ENCODE measurements at places on chromosomes 16 and 17.

GRCh38 chr16:23826528-23827045, 9.2 kb upstream of the PRKCB start:
- DNase-seq: peak; percentile 20

- no peak for DNase-seq
Observed at GRCh38 chr17:36777118-36777517, 160.2 kb upstream of the LHX1 start.

GRCh38 chr16:52383119-52383518, 163.8 kb downstream of the TOX3 start:
- no peak for DNase-seq

DNA sequence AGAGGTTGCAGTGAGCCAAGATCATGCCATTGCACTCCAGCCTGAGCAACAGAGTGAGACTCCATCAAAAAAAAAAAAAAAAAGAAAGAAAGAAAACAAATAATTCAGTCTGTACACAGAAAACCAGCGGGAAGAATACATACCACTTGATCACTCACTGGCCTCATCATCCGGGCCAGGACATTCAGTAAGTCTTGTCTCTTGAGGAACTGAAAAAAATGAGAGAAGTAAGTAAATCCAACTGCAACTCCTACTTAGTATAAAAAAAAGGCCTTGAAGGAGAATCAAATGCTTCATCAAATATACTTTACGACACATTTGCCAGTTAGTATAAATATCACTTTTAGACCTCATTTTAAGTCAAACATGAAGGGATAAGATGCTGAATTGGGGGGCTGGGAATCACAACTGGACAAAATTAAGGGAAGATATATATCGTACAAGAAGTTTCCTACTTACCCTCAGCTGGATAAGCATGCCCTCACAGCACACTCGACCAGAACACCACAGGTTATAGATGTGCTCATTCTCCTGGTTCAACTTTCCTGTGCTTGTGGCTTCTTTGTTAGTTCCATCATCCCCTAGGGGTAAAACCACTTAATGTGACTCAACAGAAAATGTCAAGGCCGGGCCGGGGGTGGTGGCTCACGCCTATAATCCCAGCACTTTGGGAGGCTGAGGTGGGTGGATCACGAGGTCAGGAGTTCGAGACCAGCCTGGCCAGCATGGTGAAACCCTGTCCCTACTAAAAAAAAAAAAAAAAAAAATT, 12.4 kb downstream of the CCDC47 start:
- DNase-seq: no peak

- DNase-seq: no peak
Observed at GRCh38 chr17:53336281-53336680, 486.4 kb upstream of the KIF2B start.

DNA sequence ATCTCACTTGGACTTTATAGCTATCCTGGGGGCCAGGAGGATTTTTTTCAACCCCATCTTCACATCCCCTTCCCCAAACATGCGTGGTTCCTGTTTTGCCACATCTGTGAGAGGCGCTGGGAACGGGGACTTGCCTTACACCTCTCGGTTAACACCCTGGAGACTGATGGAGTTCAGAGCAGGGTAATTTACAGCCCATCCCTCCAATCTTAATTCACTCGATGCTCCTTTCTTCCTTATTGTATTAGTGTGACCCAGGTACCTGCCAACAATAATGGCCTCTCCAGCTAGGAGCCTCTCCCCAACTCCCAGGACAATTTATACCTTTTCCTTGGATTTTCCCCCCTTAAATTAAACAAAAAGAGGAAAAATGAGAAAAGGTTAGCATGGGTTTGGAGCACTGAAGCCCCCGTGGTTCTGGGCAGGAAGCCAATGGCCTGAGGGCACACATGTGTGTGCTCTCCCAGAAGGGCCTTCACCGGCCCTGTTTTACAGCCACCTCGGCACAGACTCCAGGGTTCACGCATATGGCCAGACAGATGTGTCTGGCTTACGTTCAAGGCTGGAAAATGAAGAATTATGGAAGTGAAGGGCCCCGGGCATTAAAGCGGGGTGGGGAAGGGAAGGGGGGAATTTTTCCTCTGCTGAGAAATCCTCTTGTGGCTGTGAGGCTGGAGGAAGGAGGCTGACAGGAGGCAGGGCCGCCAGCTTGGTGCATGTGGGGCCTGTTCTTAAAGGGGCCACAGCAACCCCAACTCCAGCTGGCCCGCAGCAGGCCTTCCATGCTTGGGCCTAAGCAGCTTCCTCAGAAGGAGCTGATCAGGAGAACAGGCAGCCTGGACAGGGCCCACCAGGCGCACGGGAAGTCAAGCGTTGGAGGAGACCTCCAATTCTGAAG, 21.4 kb downstream of the HIC1 start:
- DNase-seq: no peak

DNA sequence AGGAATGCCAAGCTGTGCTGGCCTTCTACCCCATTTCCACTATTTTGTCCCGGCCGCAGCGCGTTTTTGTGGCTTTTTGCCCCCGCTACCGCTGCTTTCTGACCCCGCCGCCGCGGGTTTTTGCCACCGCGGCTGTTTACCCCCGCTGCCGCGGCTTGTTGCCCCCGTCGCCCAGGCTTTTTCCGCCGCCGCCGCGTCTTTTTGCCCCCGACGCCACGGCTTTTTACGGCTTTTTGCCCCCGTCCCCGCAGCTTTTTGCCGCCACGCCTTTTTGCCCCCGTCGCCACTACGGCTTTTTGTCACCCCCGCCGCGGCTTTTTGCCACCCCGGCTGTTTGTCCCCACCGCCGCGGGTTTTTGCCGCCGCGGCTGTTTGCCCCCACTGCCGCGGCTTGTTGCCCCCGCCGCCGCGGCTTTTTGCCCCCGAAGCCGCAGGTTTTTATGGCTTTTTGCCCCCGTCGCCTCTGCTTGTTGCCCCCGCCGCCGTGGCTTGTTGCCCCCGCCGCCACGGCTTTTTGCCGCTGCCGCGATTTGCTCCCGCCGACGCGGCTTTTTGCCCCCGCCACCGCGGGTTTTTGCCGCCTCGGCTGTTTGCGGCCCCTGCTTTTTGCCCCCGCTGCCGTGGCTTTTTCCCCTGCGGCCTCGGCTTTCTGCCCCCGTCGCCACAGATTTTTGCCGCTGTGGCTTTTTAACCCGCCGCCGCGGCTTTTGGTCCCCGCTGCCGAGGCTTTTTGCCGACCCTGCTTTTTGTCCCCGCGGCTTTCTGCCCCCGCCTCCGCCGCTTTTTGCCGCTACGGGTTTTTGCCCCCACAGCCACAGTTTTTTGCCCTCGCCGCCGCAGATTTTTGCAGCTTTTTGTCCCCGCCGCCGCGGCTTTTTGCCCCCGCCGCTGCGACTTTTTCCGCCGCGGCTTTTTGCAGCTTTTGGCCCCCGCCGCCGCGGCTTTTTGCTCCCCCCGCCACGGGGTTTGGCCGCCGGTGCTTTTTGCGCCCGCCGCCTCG, 520.4 kb upstream of the WSB1 start:
- DNase-seq: no peak

GRCh38 chr17:49157784-49158183, 25.2 kb downstream of the B4GALNT2 start:
- DNase-seq: no peak

DNA sequence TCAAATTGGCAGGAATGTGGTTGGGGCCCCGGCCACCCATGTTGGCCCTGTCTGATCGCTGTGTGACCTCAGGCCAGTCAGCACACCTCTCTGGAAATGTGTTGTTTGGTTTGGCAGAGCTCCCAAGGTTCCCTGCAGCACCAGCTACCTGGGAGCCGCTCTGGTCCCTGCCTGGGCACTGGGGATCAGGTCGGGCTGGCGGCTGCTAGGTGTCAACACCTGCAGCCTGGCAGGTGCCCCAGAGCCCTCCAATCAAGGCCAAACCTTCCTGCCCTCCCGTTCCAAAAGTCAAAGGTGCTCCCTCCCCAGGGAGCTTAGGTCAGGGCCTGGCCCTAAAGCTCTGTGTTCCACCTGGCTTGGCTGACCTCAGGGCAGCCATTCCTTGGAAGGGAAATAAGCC, 55.9 kb downstream of the ZDHHC7 start:
- DNase-seq: peak; percentile 89

GRCh38 chr17:79685121-79685520, 45.6 kb upstream of the ENPP7 start:
- no peak for DNase-seq

- DNase-seq: no peak
Observed at GRCh38 chr16:28930652-28931051, 1.1 kb upstream of the CD19 start.

GRCh38 chr16:81502396-81503070, 57.9 kb downstream of the CMIP start:
- no peak for DNase-seq

- no peak for DNase-seq
Observed at GRCh38 chr16:980595-980854, 1.0 kb upstream of the SOX8 start.

GRCh38 chr16:81634380-81635062, 144.6 kb upstream of the PLCG2 start:
- DNase-seq: no peak

- no peak for DNase-seq
Observed at GRCh38 chr16:31196324-31197088, 6.1 kb downstream of the PYCARD start.

DNA sequence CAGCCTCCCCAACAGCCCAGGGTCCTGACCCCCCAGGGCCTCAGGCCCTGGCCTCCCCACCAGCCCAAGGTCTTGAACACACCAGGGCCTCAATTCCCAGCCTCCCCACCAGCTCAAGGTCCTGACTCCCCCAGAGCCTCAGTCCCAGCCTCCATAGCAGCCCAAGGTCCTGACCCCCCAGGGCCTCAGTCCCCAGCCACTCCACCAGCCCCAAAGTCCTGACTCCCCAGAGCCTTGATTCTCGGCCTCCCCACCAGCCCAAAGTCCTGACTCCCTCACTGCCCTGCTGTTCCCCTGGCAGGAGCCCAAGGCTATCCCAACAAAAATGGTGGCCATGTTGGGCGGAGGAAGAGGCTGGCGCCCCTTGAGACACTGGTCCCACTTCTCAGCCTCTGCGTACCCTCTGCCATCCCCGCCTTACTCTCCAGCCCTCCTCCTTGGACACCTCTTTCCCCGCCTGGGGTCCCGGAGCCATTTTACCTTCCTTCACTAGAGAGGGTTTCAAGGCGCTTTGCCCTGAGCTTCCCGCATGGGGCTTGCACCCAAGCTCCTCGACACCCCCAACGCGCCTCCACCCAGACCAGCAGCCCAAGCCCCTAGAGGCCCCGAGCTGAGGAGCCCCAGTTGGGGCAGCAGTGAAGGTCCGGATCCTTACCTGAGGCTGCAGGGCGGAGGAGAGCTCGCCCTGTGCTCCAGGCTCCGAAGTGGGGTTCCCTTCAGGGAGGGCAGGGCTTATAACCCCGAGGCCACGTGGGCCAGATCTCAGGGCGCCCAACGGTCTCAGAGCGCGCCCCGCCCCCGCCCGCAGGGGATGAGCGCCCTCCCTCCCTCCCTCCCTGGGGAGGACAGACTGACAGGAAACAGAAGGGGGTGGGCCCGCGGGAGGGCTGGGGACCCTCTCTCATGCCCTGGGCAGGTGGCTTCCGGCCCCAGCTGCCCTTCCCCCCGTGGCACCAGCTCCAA, 3.5 kb upstream of the TSPOAP1 start:
- no peak for DNase-seq

- no peak for DNase-seq
Observed at GRCh38 chr17:77420804-77421629, 280.2 kb downstream of the SEC14L1 start.

GRCh38 chr17:81924557-81925532, 2.7 kb downstream of the MAFG start:
- DNase-seq: no peak

DNA sequence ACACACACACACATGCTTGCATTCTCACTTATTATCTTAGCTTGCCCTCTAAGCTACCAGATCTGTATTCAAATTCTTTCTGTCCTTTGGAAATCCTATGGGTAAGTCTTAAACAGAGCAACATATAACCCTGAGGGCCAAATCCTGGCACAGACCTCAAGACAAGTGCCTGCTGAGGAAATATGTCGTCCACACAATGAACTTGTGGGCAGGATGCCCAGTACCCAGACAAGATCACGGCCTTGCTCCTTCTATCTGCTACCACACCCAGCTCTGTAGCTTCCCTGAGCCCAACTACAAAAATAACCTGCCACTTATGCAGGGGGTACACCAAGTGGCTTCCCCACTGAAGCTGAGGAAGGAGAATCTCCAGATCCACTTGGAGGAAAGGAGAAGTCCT, 37.3 kb upstream of the FA2H start:
- no peak for DNase-seq

GRCh38 chr16:85923153-85924021, 24.4 kb downstream of the IRF8 start:
- DNase-seq: no peak

DNA sequence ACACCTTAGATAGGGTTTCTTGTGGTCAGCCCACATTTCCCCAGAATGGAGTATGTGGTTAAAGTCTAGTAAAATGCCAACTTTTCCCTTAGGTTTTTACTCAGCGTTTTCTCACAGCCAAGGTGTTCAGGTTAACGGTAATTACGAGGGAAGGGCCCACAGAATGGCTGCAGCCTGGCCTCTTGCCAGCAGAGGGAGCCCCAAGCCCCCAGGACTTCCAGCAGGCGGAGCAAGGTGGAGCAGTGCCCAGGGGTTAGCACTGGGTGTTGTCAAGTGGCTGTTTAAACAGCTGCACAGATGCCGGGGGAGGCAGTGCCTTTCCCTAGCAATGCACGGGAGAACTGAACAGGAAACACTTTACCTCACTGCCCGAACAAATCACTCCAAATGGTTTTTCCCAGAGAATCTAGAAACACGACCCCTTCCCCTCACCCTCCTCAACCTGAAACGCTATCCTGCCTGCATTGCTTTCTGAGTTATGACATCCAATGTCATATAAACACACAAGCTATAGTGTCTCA, 6.6 kb downstream of the PHB1 start:
- DNase-seq: peak; percentile 95

- DNase-seq: peak; percentile 26
Observed at GRCh38 chr16:84449156-84450140, 55.0 kb downstream of the MEAK7 start.

DNA sequence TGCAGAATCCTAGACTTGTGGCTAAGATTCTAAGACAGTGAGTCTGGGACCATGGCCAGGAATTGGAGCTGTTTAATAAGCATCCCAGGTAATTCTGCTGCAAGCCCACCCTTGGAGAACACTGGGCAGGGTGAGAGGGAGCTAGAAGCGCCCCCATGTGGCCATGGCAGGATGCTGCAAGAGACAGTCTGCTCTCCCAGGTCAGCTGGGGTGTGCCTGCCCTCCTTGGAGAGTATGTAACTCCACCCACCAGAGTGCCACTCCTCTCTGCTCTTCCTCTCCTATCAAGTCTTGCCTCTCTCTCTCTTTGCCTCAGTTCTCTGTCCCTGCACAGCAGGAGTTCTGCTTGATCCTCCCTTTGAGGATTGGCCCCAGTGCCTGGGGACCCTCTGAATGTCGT, 14.9 kb downstream of the RCVRN start:
- DNase-seq: no peak
